Fibroblast of skin of left quadriceps (primary cell): ENCODE measurements at places on chromosomes 2 and 18.

GRCh38 chr18:36576339-36576738 is 252.5 kb downstream of the TPGS2 start:
- DNase-seq, result no peak

DNA sequence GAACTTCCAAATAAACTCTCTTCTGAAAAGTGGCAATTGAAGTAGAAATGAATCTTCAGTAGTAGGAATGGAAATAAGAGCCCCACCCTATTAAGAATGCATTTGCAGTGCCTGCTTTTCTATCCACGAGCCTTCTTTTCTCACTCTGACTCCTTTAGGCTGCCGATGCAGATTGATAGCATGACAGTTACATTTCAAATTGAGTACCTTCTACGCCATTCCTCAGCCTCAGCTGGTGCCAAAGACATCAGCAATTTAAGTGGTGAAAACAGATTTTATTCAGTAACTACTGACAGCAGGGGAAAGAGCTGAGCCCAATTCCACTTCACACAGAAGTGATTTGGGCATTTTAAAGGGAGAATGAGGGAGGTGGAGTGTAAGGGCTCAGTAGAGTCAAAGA is 85.5 kb downstream of the PTH2R start:
- DNase-seq, result no peak

DNA sequence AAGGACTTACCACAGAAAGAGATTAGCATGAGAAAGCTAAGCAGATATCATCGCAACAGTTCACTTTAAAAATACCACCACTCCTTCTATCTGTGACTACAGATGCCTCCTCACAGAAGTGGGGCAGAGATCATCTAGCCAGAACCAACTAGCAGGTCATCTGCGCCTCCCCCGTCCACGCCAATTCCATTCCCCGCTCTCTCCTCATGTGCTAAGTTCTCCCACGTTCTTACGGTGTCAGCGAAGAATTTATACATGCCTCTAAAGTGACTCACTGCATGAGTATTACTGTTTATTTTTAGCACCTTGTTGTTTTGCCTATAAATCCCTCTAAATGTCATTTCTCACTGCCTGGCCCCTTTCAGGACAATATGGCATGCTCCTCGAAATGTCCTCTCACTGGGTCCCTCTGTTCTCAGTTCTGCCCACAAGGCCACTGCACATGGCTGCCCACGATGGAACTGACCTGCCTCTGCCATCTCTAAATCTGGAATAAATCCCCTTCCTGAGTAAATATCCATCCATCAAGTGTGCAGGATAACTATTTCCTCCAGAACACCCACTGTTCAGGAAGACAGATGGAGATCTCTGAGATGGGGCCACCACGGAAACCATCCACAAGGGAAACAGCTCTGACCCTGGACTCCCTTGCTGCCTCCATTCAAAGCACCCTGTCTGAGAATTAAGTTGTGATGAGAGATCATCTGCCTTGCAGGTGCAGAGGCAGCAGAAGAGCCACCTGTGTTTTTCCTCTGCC is 137.7 kb downstream of the IRS1 start:
- peak; percentile 61 for DNase-seq

DNA sequence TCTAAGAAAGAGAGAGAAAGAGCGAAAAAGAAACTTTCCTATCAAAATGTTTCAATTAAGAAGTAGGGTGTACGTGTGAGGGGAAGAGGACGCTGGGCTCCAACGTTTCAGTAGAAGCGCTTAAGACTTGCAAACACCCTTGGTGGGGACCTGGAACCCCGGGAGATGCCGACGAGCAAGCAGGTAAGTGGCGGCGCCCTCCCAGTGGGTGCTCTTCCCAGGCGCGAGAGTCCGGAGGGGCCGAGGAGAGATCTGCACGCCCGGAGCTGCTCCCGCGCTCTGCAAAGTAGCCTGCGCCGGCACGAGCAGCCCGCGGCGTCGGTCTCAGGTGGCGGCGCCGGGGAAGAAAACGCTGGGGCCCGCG is 678 bp upstream of the OTX1 start:
- no peak for DNase-seq

DNA sequence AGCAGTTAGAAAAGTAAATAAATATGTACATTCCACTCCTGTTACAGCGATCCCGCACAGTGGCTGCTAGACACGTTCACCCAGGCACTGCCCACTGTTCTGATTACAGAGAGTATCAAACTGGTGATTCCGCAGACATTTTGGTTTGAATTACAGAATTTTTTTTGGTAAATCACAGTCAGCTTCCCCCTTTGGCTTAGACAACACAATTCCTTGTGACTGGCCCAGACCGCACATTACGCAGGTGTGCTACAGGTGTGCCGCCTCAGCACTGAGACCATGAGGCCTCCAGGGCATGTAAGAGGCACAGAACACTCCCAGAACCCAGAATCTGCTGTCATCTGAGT is 112.3 kb downstream of the PXDN start:
- DNase-seq, result no peak

GRCh38 chr2:28952836-28953211 is 28.3 kb upstream of the TOGARAM2 start:
- no peak for DNase-seq

- peak; percentile 35 for DNase-seq
These were observed 145.0 kb downstream of the TTC27 start for GRCh38 chr2:32772638-32773447.

DNA sequence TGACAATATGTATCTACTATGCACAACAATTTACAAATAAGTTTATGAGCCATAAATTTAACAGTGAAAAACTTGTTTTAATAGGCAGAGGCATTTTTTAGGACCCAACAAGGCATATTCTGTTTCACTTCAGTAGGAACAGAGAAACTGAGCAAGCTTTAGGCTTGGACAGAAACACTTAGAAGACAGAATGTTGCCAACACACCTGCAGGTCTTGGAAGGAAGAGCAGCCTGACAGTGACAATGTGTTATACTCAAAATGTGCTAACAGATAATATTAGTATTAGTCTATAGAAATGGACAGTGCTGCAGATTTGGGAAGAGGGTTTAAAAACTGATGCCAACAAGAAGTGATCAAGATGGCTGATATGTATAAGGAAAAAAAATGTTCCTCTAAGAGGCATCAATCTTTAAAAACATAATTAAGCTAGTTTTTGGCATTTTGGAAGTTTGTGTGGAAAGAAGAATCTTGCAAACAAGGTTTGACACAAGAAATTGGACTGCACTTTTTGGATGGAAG is 297.1 kb upstream of the FSIP2 start:
- no peak for DNase-seq

- DNase-seq, result no peak
These were observed 383.5 kb upstream of the LYPD1 start for GRCh38 chr2:133053541-133053940.

DNA sequence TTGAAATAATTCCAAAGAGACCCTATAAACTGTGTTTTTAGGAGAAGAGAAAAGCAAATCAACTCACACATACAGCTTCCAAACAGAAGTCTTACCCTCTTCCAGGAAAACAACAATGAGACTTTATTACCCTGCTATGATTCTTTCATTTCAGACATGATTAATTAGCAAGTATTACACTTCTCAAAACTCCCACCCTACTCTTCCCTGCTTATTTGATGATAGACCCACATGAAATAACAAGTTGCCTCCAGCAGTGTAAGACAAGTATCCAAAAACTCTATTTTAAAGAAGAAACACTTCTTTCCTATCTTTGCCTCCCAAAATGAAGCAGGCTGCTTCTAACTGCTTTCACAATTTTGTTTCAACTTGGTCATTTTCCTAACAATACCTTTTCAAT is 4.1 kb downstream of the FIGN start:
- DNase-seq, result no peak

DNA sequence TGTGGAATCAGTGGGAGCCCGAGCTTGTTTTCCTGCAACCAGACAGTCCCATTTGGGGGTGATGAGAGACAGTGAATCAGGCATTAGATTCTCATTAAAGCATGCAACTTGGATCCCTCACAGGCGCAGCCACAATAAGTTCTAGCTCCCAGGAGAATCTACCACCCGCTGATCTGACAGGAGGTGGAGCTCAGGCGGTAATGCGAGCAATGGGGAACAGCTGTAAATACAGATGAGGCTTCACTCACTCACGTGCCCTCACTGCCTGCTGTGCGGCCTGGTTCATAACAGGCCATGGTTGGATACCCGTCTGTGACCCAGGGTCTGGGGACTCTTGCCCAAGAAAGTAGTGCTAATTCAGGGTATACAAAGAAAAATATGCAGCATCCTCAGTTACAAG is 144.8 kb upstream of the RGPD4 start:
- no peak for DNase-seq

GRCh38 chr2:96808176-96808837 is 7.8 kb upstream of the CNNM3 start:
- DNase-seq, result no peak

- DNase-seq, result no peak
These were observed 378.6 kb upstream of the SLC14A2 start for GRCh38 chr18:45236676-45237075.

- no peak for DNase-seq
These were observed 57.4 kb upstream of the APCDD1 start for GRCh38 chr18:10397004-10397403.

GRCh38 chr2:17540093-17540812 is at the start of gene VSNL1:
Gene VSNL1 (plus strand): TSS chr2:17540696. CDS start chr2:17592075, 51,379 bp downstream.
- DNase-seq, result peak; percentile 90

DNA sequence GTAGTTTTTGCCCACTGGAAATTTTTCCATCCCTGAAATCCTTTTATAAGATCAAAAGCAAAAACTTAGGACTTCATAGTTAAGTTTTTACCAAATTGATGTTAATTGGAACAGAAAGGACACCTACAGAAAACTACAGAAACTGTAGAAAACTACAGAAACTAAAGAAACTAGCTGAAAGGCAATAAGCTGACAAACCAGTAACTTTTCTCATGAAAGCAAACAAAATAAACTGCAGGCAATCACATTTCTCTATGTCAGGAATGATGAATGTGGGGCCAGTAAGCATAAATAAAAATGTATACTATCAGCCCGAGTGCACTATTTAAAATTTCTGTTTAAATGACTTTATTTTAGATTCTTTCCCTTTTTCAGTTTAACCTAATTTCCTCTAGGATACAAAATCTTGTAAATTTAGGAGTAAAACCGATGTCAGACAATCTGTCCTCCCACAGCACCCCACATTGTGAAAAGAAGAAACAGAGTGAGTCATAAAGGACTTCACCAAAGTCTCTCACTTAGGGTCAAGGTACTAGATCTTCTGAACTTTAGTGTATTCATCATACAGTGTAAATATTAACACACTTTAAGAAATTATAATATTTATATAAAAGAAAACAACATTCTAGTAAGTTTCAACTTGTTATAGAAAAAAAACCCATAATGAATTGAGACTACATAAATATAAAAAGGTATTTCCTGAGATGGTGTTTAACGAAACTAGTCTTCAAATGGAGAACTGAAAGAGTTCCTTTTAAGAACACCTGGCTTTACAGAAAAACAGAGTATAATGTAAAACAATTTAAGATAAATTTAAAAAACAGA is 46.6 kb downstream of the USP40 start:
- DNase-seq, result no peak

DNA sequence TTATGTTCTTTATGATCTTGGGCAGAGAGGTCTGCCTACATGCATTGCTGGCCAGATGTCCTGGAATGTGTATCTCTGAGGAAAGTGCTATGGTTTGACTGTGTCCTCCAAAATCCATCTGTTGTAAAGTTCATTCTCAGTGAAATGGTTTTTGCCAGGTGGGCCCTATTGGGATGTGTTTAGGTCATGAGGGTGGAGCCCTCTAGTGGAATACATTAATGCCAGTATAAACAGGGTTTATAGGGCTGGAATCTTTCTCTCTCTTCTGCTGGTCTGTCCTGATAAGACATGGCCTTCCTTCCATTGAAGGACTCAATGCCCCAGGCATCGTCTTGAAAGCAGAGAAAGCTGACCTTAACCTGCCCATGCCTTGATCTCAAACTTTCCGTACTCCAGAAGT is 258.5 kb downstream of the RPIA start:
- no peak for DNase-seq

DNA sequence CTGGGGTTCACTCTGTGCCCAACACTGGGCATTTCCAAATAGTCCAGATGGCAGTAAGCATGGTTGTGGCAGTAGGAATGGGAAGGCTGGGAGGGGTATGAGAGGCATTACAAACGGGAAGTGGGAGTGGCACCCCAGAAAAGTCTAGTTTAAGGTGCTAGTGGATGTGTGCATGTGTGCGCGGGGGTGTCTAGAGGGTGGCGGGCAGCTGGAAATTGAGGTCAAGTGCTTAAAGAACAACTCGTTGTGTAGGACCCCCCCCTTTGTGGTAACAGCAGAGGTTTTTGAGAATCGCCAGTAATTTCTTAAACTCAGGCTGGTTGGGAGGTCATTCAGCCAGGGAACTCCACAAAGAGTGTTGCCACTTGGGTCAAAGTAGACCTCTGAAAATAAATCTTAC is 69.9 kb downstream of the RHBDD1 start:
- no peak for DNase-seq

GRCh38 chr18:36601316-36601715 is 227.5 kb downstream of the TPGS2 start:
- no peak for DNase-seq

DNA sequence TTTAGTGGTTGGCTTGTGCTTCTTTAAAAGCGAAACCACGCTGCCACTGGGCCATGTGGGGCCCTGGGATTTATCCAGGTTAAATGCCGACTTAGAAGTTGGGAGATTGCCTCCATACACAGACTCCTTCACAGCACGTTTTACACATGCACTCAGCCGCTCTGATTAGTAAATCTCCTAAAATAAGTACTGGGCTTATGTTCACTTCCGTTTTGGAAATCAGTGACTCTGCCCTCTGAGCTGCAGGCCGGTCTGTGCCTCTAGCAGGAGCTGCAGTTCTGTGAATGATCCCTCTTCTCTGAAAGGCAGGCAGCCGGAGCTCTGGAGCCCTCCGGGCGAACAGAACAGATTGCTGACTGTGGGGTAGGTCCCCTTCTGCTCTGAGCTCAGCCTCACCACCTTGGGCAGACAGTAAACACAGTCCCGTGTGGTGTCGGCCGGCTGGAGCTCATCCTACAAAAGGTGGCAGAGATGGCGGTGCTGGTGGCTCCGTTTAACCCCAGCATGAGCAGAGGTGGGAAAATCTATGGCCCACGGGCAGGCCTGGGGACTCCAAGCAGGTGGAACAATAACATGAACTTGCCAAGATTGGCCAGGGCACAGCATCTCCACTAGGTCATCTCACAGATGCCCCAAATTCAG is 9.8 kb upstream of the RAB17 start:
- DNase-seq, result peak; percentile 52

DNA sequence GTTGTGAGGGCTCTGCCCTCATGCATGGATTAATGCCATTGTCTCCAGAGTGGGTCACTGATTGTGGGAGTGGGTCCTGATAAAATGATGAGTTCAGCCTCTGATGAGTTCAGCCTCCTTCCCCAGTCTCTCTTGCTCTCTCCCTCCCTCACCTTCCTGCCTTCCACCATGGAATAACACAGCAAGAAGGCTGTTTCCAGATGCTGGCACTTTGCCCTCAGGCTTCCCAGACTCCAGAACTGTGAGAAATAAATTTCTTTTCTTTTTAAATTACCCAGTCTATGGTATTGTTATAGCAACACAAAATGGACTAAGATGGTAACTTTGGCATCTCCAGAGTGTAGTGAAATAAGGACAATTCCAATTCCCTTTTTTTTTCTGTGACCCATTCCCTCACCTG is 47.1 kb upstream of the MAP4K3 start:
- no peak for DNase-seq
